ENCODE measurements at places on chromosomes 2 and 18.

- DNase-seq: no peak
Measured at GRCh38 chr2:18474700-18475099, 85.8 kb downstream of the RDH14 start.

GRCh38 chr2:40396124-40396523, 55.8 kb downstream of the SLC8A1 start:
- DNase-seq: no peak

GRCh38 chr2:53787614-53788289, 908 bp downstream of the ERLEC1 start:
- no peak for DNase-seq

- DNase-seq: no peak
Measured at GRCh38 chr18:22385718-22386117, 32.0 kb downstream of the CTAGE1 start.

- DNase-seq: no peak
Measured at GRCh38 chr2:217386041-217386440, 526.2 kb upstream of the TNP1 start.

DNA sequence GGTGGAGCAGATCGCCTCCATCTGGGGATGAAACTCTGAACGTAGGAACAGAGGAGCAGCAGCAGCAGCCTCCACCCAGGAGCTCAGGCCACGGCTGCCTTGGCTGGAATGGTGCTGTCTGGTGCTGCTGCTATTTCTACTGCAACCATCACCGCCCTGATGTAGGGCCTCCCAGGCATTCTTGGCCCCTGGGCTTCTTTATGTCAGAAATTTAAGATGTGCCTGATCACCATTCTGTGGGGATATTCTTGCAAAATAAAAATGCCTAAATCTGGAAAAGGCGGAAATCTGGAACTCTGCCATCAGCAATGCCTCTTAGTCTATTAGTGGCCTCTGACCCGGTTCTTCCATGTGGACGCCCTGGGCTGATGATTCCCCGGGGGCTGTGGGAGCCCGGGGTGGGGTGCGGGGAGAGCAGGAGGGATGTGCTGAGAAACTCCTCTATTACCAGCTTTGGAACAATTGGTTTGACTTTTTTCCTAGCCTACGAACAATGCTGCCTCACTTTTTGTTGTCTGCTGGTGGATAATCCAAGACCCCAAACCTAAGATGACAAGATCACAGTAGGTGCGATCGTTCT, 47.2 kb downstream of the FAM124B start:
- DNase-seq: no peak

DNA sequence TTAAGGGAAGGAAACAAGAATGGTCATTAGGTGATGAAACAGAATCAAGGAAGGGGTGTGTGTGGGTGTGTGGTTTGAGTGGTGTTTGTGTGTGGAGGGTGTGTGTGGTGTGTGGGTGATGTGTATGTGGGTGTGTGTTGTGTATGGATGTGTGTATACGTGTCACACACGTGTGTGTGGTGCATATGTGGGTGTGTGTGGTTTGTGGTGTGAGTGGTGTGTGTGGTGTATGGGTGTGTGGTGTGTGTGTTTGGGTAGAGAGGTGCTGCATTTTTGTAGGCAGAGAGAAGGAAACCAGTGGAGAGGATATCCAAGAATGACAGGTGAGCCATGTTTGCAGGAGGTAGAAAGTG, 1.1 kb upstream of the CEP192 start:
- no peak for DNase-seq

- DNase-seq: no peak
Measured at GRCh38 chr2:25066455-25066854, 24.6 kb downstream of the EFR3B start.

DNA sequence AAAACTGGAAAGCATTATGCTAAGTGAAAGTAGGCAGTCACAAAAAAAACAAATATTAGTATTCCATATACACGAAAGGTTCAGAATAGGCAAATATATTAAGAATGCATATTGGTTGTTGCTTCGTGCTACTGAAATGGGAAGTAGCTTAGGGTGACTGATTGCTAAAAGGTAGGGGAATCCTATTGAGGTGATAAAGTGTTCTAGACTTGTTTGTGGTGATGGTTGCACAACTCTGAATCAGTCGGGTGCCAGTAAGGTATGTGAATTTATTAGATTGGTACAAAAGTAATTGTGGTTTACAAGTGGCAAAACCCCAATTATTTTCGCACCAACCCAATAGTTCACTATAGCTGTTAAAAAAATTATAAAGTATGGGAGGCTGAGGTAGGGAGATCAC, 20.7 kb downstream of the USP34 start:
- DNase-seq: no peak

DNA sequence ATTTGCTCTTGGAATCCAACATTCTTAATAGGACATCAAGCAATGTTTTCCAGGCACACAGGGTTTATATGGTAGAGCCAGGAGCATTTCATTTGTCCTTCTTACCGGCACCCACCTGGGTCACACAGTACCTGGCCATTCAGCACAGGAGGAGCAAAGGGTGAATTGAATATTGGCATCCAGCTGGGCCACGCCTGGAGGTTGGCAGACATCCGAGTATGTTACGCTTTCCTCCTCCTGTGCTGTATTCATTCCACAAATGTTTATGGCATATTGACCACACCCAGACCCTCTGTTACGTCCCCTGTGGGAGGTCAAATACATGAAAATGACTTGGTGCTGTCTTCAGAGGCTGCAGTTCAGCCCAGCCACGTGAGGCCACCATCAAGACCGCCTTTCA, 206.2 kb downstream of the RTP5 start:
- no peak for DNase-seq

DNA sequence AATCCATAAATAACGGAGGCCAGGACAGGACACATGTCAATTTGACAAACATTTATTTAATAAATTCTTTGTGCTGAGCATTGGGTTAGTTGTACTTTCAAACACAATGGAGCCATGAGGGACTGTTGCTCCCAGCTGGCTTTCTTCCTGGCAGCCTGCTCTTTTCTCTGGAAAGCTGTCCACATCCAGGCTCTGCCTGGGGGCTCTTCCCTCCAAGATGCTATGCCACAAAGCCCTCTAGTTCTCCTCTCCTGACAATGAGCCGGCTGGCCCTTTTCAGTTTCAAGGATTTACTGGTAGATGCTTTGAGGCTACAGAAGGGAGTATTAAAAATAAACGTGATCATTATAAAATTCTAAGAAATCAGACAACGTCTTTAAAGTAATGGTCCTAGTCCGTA, 44.1 kb upstream of the SLC14A2 start:
- DNase-seq: no peak

- DNase-seq: no peak
Measured at GRCh38 chr18:13580351-13580750, 146.0 kb downstream of the FAM210A start.

DNA sequence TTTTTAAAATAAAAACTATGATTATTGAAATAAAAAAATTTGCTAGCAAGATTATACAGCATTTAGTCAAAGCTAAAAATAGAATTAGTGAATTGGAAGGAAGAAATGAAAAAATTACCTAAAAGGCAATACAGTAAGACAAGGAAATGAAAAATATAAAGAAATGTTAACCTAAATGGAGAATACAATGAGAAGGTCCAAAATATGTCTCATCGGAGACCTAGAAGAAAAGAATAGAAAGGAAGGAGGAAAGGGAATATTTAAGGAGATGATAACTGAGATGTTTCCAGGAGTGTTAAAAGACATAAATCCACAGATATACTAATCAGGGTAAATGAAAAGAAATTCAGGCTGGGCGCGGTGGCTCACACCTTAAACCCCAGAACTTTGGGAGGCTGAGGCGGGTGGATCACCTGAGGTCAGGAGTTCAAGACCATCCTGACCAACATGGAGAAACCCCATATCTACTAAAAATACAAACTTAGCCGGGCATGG, 78.9 kb downstream of the AFF3 start:
- no peak for DNase-seq

DNA sequence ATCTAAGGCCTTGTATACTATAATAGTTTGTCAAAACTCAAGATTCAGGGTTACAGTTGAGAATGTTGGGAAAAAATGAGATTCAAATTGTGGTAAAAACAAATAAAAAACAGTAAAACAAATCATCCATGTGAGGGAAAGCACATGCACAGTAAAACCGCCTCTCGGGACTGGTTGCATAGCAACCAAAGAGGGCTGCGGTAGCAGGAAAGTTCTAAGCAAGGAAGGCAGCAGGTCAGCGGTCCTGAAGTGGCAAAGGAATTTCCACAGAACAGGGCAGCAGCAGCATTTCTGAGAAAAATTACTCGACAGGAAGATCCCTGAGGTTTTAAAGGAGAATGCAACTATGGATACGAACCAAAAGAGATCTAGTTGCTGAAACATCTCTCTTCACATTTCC, 93.7 kb downstream of the DYNAP start:
- DNase-seq: no peak

DNA sequence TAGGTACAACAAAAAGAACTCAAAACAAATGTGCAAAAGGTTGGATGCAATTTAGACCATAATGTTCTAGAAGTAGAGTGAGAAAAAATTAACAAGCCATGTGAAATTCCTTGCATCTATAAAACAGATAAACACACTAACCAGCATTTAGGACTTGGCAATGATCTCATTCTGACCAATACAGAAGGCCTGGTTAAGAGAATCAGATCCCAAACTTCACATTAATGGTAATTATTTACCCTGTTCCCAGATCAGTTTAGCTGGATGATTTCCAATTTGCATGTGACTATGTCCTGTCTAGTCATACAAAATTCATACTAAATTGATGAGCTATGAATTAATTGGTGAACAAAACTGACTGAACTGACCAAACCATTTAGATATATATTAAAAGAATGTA, 98.4 kb upstream of the FIGN start:
- DNase-seq: no peak

DNA sequence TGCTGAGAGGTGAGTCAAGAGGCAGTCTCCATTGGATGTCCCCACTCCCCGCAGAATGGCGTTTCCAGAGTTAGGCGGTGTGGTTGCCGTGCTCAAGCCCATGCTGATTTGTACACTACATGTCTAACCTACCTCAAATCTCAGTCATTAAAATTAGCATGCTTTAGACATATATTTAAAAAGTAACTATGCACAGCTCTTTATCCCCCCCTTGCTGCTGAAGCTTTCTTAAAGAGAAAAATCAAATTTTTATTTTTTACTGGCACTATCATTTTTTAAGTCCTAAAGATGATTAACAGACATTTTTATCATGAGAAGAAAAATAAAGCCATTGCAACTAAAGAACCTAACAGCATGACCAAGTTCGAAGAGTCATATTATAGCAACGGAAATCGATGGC, 42.9 kb downstream of the BOLA3 start:
- DNase-seq: no peak

DNA sequence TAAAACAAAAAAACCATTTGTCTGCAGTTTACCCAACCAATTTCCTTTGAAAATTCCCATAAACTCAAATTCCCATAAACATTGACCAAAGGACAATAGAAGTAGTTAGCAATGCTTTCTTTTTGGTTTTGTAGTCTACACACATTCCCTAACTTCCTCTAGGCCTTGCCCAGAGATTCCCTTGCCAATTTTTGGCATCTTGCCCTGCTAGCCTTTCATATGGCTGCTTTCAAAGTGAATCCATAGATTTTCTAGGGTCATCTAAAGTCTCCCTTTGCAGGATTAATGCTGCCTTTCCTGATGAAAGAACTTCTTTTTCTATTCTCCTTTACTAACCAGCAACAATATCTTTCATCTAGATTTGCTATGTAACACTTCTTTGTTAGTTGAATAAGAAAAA, 33.4 kb downstream of the THSD7B start:
- no peak for DNase-seq

DNA sequence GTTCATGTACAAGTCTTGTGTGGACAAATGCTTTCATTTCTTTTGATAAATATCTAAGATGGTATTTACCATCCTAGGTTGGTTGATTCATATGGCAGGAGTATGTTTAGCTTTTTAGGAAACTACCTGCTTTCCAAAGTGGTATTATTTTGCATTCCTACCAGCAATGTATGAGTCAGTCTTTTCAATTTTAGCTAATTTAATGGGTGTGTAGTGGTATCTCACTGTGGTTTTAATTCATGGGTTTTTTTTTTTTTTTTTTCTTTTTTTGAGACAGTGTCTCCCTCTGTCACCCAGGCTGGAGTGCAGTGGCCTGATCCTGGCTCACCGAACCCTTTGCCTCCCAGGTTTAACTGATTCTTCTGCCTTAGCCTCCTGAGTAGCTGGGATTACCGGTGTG, 4.2 kb downstream of the ZNF512 start:
- DNase-seq: no peak

DNA sequence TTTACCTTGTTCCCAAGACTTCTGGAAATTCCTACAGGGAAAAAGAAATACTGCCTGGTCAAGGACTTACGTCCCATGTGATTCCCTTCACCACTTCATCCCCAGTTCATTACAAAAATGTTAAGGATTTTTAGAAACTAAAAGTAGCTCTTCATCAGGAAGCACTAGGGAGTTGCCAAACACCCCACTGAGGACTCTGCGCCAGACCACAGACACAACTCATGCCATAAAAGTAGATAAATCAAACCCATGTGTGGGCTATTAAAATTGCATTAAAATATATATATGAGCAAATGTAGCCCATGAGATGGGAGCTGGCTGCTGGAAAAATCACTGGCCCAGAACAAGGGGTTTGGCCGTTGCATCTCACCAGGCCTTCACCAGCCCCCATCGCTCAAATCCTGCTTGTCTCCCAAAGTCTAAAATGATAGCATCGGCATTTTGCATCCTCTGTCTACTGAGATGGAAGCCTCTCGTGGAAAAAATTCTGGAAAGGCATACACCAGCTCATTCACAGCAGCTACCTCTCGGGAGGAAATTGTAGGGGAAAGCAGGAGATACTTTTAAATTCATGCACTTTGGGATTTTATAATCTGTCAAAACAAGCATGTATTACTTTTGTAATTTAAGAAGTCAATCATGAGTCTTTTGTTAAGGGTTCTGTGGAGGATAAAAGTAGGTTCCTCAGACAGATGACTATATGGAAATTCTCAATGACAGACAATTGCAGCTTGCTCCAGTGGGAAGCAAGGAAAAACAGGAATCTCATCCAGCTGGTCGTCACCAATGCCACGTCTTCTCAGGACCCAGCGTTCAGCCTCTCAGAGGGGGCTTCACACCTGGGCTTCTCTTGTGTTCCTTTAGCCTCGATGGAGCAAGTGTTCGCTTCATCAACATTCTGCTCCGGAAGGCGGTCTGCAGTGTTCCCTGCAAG, 113.9 kb downstream of the MREG start:
- DNase-seq: no peak

- no peak for DNase-seq
Measured at GRCh38 chr18:76957384-76958355, 135.3 kb downstream of the ZNF236 start.

DNA sequence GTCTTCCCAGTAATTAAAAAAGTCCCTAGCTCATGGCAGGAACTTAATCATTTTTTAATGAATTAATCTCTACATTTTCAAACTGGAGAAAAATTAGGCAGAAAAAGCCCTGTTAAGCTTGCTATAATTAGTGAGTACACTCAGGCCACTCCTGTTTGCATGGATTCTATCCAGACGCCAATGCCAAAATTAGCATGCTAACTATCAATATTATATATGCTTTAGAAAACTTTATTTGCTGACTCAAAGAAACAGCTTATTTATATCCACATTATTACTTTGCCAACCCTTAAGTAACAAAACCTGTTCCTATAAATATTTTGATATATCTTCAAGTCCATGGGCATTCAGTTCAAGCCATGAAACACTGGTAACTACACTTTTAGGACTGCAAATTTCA, 90.9 kb downstream of the SMC6 start:
- DNase-seq: no peak
